ENCODE measurements at places on chromosomes 7 and 10. TPM values are rescaled to one million over a fixed set of nuclear protein-coding genes. Genes with fewer than 3 reads are reported as not detected.

The TFR2 gene
- 1.7 TPM for total RNA-seq

The UBN2 gene
- total RNA-seq: 13.3 TPM

The GOLGA7B gene
- total RNA-seq: 6.1 TPM

The CCDC172 gene
- total RNA-seq: not detected

- no peak for DNase-seq
Measured at GRCh38 chr7:116093516-116094301, 63.1 kb upstream of the TFEC start.

DNA sequence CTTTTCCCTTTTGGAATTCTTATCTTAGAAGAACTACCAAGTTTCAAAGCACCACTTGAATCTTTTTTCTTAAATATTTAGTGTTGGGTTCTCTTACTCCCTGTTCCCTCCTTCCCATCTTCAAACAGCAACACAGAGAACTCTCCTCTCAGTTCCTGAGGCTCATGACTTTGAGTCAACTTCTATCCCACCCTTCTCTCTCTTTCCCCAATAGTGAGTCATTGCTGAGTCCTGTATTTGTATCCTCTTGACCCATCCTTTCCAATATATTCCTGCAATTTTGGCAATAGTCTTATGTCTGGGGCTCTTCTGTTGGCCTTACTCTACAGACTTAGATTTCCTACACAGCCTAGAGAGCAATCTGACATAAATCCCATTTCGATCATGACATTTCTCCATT is 20.8 kb upstream of the JCAD start:
- no peak for DNase-seq

GRCh38 chr10:35035606-35036005 is 54.5 kb downstream of the CUL2 start:
- DNase-seq: no peak

DNA sequence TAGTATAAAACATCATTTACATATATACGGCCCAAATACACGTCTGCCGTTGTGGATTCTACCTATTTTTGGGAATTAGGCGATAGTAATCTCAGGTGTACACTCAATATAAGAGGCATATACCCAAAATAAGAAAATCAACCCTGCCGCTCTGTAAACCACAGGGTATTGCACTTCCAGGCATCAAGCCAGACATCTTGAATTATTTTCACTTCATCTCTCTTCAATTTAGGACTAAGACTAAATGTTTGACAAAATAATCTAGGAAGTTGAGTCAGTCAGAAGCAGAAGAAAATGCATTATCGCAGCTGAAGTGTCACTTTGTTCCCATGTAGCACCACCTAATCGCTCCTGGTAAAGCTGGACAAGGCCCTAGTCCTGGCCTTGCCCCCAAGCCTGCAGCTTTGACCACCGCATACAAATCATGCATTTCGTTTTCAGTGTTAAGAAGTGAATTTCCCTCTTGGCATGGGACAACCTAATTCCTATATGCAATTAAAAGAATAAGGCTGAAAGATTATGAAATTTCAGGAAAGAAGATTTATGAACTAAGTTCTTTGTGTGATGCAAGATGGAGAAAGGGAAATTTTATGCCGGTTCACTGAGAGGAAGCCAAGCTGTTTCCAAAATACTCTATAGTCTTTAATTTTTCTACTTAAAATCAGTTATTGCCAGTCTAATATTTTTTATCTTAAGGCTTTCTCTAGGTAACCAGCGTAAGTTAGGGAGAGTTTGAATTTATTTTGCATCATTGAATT is 26.0 kb downstream of the CABCOCO1 start:
- DNase-seq: no peak

- DNase-seq: no peak
Measured at GRCh38 chr7:130615583-130615982, 53.0 kb downstream of the COPG2 start.

- no peak for DNase-seq
Measured at GRCh38 chr7:129739427-129739826, 127.9 kb downstream of the NRF1 start.

DNA sequence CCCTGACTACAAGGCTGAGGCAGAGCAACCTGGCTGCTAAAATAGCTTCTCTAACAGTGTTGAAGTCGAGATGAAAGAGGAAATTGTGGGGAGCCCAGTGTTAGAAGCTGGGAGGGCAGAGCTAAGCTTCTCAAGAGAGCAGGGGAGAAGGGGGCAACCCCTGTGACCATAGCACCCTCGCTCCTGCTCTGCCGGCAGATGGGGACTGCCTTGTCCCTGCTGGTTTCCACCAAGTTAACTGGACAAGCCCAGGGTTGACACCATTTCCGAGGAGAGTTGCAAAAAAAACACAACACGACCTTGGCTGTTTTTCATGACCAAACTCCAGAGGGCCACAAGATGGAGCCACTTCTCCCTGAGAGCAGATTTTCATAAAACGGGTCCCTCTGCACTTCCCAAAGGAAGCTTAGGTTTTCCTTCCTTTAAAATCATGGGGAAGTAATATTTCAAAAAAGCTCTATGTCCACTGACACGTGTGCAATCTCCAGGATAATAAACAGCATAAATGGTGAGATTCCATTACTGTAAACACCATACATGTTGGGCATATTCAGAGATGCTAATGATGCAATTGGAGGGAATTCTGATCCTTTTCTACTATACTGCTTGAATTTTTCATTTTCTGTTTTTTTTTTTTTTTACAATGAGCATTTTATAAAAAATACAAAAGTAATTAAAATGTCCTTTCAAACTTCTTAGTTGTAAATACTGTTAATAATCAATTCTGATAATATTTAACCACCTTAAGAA is 140.4 kb downstream of the PIP4K2A start:
- peak; percentile 43 for DNase-seq

DNA sequence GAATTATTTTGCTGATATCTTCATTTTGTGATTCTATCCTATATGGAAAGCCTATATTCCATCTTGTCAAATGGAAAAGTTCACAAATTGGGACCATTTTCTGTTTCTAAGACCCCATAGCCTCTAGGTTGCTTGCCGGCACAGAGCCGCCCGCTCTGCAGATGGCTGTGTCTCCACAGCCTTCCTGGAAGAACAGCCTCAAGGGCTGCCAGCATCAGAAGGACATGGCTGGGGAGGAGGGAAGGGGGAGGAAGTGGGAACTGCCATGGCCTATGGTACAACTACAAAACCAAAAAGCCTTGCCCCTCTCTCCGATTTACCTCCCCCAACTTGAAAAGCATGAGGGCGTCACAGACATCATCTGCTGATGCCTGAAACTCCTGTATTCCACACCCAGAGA is 75.9 kb downstream of the LANCL2 start:
- DNase-seq: no peak

- no peak for DNase-seq
Measured at GRCh38 chr7:140688341-140688740, 8.2 kb upstream of the NDUFB2 start.

Measured in CD4-positive, alpha-beta T cell (primary cell).